Cerebellar cortex (tissue), 1 donor: ENCODE measurements at places on chromosomes 4 and X.

- DNase-seq = no peak
These were observed 153.7 kb downstream of the FRAS1 start for GRCh38 chr4:78210694-78211410.

DNA sequence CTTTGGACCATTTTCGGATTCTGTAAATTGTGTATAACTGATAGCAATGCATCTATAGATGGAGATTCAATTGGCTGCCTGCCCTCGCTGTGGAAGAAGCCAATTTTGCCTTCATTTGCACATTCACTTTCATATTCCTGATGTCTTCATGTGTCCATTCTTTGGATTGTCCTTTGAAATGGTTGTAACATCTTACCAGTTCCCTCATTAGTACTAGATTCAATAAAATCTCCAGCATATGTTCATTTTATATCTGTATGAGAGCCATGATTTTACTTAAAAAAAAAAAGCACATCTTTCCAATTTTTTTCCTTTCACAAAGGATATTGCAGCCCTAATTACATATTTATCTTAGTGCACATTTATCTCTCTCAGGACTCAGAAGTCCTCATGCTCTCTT, 61.7 kb downstream of the BEND2 start:
- DNase-seq = no peak

GRCh38 chrX:46991664-46992063, 79.4 kb downstream of the JADE3 start:
- no peak for DNase-seq

- no peak for DNase-seq
These were observed 161.4 kb upstream of the MAD2L1 start for GRCh38 chr4:120228086-120228485.

GRCh38 chr4:164997324-164997723, 19.9 kb upstream of the TRIM61 start:
- no peak for DNase-seq

DNA sequence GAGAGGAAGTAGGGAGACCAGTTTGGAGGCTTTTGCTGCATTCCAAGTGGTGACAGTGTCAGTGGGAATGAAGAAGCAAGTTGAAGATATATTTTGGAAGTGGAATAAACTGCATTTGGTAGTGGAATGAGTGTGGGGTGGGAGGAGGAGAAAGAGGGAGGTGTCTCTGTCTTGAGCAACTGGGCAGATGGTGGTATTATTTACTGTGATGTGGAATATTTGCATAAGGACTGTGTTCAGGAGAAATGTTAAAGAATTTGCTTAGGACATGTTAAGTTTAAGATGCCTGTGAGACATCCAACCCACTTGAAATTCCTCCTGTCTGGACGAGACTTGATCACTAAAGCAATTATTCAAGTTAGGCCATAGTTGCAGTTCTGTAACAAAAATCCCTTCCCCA, 448.9 kb upstream of the AMOT start:
- no peak for DNase-seq

DNA sequence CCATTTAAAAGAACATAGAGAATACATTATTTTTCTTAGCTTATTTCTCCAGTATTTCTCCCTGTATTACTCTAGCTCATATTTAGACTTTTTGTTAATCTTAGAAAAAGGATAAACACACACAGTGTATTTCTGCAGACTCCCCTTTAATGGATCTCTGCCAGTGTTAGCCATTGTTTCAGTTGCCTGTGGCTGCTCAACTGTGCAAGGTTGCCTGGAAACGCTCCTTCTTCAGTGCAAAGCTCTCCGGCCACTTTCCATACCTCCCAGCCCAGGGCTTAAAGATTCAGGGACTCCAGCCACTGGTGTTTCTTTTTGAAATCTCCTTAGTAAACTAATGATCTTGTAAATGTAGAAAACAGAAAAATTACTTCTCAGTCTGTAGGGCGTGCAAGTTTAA, 104.9 kb downstream of the SLIT2 start:
- peak; percentile 5 for DNase-seq

DNA sequence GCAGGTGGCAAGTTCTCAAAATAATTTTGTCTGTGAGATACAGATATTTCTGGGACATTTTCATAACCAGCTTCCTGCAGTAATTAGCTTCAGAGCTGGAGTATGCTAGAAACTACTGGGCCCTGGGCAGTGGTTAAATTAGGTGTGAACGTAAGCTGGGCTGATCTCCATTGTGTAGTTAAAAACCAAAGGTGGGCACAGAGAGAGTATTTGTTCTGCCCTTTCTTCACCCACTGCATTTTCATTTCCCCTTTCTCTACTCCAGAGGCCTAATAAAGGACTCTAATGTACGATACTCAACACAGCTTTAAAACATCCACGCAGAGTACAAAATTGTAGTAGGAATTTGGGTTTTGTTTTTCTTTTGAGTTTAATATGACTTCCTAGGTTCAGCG, 252.7 kb downstream of the SPRY1 start:
- DNase-seq = no peak

GRCh38 chr4:74524985-74525384, 80.0 kb downstream of the AREG start:
- DNase-seq = no peak

- DNase-seq = no peak
These were observed 152.9 kb downstream of the RTL3 start for GRCh38 chrX:78506248-78506647.

GRCh38 chr4:77454858-77455257, 150.8 kb upstream of the CXCL13 start:
- DNase-seq = no peak
